ENCODE measurements at places on chromosomes 4 and X. TPM values are rescaled to one million over a fixed set of nuclear protein-coding genes. Genes with fewer than 3 reads are reported as not detected.

DNA sequence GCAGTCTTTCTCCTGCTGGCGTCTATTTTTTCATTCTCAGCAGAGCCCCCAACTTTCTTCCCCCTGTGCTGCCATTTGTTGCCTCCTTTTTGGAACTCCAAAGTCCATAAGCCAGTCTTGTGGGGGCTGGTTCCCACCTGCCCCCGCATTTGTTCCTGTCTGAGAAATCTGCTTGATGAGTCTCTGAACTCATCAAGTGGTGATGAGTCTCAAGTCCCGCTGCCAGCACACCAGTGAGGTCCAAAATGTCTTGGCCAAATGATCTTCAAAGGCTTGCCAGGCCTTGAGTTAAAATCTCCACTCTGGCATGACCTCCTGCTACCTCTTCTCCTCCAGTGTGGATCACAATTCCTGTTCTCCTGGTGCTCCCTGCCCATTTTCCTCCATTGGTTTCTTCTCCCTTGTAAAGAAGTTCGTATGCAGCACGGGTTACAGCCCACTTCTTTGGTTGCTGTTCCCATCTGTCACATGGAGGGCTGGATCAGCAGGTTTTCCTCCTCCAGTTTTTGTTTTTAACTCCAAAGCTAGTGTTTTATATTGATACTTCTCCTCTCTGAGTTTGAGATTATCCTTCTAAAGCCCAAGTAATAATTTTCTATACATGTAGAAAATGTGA is 72.7 kb upstream of the LIMCH1 start:
- no peak for DNase-seq

DNA sequence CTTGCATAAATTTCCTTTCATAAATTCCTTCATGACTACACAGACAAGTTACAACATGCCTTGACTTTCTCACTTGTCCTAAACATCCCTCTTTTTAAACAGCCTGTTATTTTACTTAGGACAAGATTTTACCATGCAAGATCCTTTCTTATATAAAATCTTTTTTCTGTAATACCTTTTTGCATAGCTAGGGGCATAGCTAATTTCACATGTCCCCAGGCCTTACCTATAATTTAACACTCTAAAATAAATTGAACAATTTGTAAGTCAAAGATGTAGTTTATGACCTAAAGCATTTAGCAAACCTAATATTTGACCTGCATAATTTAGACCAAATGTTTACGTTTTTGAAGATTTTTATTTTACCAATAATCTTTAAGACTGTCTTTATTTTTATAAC is 396.3 kb upstream of the FSTL5 start:
- DNase-seq = no peak

DNA sequence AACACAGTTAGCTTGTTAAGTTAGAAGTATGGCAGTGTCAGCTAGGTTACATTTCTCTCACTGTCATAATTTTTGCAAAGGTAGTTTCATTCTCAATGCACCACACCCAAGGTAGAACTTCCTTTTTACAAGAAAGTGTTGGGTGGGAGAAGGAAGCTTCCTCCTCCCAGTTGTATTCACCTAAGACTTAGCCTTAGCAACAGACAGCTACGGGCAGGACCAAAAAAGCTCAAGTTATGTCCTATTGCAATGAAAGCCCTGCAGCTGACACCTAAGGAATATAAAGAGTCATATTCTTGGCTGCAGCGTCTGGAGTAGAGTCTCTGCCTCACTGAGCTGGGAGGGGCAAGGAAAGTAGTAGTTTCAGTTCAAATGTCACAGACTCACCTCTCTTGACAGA is 25.1 kb upstream of the PRDM8 start:
- no peak for DNase-seq

Gene THAP9
- 1.5 TPM for total RNA-seq

Gene SHISA3
- not detected for total RNA-seq

Gene SYNPO2
- 0.95 TPM for total RNA-seq

Gene CENPU
- total RNA-seq = 42.5 TPM

Data from H4 (cell line).